ENCODE measurements at places on chromosomes 4 and X. TPM values are rescaled to one million over a fixed set of nuclear protein-coding genes. Genes with fewer than 3 reads are reported as not detected.
A peak's percentile ranks its signal among the peaks of the same experiment; 100 is the strongest.

Gene CXCL3
- 0.74 TPM for total RNA-seq

- H3K4me3 ChIP-seq, result no peak overlapping the region
- no peak for DNase-seq
- no peak overlapping the region for H3K27ac ChIP-seq
- H3K4me1 ChIP-seq, result peaks cover 12% of the 10 kb centered on the region
- peaks cover 1% of the 10 kb centered on the region for H3K36me3 ChIP-seq
- peaks cover 4% of the 10 kb centered on the region for H3K27me3 ChIP-seq
These were observed 93.8 kb downstream of the APBB2 start for GRCh38 chr4:41120297-41121217.

- H3K27me3 ChIP-seq, result no peaks in the 10 kb centered on the region
- H3K4me3 ChIP-seq, result no peak overlapping the region
- DNase-seq, result peak; percentile 35
- H3K27ac ChIP-seq, result no peak overlapping the region
These were observed 1865.3 kb upstream of the AGA start for GRCh38 chr4:179307297-179308136.

GRCh38 chr4:79688691-79689090, 280.7 kb upstream of the GK2 start:
- no peak overlapping the region for H3K4me3 ChIP-seq
- DNase-seq, result no peak
- H3K27ac ChIP-seq, result no peak overlapping the region
- peaks cover under 1% of the 10 kb centered on the region for H3K36me3 ChIP-seq
- H3K27me3 ChIP-seq, result peaks cover 2% of the 10 kb centered on the region

- H3K4me3 ChIP-seq, result no peak overlapping the region
- no peak for DNase-seq
- peaks cover 8% of the 10 kb centered on the region for H3K4me1 ChIP-seq
- H3K36me3 ChIP-seq, result no peaks in the 10 kb centered on the region
These were observed 63.1 kb upstream of the NDP start for GRCh38 chrX:44036336-44036735.

DNA sequence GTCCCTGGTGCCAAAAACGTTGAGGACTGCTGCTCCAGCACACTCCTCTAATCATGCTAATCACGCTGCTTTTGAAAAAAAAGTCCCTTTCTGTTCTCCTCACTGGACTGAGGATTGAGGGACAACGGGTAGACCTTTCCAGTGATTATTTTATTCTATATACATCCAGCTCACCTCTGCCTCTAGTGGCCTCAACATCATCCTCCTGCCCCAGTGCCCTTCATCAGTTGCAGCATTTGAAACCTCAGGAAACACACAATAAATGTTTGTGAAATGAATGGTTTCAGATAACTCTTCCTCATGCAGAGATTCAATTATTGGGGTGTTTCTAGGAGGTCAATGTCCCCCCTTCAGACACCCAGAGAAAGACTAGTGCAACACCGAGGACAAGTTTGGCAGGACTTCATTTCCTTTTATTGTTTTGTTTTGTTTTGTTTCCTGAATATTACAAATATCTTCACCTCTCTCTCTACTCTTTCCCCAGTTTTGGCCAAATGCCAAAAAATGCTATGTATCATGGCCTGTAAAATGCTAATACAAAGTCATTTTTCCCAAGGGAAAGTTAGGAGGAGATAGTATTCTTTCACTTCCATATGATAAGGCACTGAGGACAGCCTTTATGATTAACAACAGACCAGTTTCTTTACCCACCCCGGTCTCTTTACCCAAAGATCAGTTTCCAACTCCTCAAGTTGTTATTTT, 460.1 kb upstream of the SLIT2 start:
- H3K27me3 ChIP-seq, result no peaks in the 10 kb centered on the region
- H3K4me3 ChIP-seq, result no peak overlapping the region
- no peak for DNase-seq

All from glutamatergic neuron (in vitro differentiated cells).